ENCODE measurements at places on chromosomes 11 and 22.

DNA sequence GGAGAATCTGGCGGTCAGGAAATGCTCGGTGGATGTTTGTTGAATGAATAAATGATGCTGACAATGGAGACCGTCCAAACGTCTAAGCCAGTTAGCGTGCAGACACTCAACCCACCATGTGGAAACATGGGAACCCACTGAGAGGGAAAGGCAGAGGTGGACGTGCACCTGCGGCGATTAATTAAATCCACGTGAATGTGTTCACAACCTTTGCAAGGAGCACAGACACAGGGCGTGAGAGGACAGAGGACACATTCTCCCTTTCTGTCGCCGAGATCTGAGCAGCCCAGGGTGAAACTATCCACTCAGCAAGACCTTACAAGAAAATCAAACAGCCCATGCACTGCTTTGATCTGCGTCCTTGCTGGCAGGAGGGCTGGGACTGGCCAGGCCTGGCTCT is 58.3 kb upstream of the LINC01488 start:
- DNase-seq = no peak

DNA sequence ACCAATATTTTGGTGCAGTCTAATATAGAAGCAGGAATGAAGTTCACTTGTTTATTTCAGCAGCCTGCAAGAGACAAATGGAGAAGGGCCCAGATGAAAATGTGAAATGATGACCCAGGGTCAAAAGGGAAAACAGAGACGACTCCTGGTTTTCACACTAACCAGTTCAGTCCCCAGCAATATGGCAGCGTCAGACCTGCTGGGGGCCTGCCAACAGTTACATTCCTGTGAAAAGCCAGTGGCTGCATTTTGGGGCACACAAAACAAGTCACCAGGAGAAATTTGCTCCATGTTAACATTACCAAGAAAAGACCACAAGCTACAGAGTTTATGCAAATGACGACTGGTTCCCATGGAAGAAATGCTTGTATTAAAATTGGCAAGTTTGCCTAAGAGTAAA is 80.2 kb downstream of the CCDC34 start:
- no peak for DNase-seq

DNA sequence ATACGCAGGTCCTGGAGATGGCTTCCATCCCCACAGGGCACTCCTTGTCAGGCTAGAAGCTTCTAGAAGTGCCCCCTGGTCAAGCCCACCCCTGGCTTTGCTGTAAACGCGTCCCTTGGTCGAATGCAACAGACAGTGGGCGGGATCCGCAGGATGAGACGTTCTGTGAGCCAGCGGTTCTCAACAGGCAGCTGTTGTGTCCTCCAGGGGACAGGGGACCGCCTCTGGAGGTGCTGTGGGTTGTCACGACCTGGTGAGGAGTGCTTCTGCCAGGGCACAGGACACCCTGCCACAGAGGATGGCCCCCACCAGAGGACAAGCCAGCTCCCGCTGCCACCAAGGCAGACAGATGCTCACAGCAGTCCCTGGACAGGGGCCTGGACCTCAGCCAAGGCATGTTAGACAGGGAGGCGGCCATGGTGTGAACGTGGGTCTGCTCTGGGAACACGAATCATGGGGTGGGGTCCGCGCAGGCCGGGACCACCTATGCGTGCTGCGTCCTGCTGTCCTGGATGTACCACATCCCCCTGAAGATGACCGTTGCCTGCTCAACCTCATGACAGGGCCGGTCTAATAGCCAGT is 11.7 kb downstream of the CRELD2 start:
- no peak for DNase-seq

GRCh38 chr11:65504674-65505465 is 6.0 kb downstream of the MALAT1 start:
- DNase-seq = no peak

GRCh38 chr22:43628250-43628649 is 183.9 kb downstream of the EFCAB6 start:
- no peak for DNase-seq

- peak; percentile 8 for DNase-seq
Observed at GRCh38 chr11:18617688-18618341, 16.3 kb downstream of the SPTY2D1 start.

DNA sequence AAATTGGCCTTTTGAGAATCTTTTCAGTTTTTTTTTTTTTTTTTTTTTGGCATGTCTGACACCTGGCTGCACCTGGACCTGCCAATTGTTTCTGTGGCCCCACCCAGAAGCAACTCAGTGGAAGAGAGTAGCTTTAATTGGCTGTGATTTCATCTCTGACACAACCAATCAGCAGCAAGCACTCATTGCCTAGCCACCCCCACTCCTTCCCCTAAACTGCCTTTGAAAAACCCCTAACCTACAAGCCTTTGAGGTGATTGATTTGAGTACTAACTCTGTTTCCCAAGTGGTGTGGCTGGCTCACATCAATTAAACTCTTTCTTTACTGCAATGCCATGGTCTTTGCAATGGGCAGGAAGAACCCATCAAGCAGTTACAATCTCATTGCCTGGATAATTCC is 98.2 kb upstream of the CHORDC1 start:
- DNase-seq = no peak

- DNase-seq = no peak
Observed at GRCh38 chr22:22976033-22976922, 88.7 kb downstream of the IGLL5 start.

GRCh38 chr11:62458212-62459002 is 39.6 kb downstream of the SCGB1A1 start:
- DNase-seq = no peak

GRCh38 chr11:9868641-9869040 is 204.8 kb downstream of the SWAP70 start:
- no peak for DNase-seq

GRCh38 chr22:29883775-29884097 is 762 bp downstream of the MTMR3 start:
- DNase-seq = no peak

DNA sequence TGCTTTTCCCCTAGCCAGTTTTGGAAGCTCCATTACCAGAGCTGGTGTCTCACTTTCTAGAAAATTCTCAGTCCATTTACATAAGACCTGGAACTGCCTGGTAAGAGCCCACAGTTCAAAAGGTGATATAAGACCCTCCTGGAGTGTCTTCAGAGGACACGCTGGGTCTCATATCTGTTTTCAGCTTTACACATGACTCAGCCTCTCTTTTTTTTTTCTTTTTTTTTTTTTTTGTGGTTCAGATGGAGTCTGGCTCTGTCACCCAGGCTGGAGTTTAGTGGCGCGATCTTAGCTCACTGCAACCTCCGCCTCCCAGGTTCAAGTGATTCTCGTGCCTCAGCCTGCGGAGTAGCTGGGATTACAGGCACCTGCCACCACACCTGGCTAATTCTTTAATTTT is 30.7 kb downstream of the WEE1 start:
- DNase-seq = no peak

All from islet precursor cell (in vitro differentiated cells).